SK-N-SH (cell line): ENCODE measurements at places on chromosomes 4 and X.

GRCh38 chr4:23763559-23763958, 126.3 kb downstream of the PPARGC1A start:
- no peak for DNase-seq

- DNase-seq = no peak
Measured at GRCh38 chr4:7625071-7625470, 190.3 kb upstream of the PSAPL1 start.

DNA sequence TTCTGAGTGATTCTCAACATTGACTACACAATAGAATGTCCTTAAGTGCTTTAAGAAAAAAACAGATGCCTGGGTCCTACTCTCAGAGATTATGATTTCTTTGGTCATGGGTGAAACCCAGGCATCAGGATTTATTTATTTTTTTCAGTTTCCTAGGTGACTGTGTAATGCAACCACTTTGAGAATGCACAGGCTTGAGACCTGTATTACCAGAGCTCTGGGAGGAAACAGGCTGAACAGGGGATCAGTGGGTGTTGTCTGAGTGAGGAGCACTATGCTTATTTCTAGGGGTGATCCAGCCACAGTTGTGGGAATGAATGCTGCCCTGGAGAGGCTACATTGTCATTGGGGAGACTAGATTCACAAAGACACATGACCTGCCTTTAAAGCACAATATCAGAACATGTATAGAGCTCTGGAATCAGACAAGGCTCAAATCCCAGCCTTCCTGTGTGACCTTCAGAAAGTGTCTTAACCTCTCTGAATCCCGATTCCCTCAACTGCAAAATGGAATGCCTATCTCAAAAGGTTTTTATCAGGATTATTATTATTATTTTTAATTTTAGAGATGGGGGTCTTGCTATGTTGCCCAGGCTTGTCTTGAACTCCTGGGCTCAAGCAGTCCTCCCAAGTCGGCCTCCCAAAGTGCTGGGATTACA, 61.6 kb upstream of the PRPS1 start:
- DNase-seq = no peak

DNA sequence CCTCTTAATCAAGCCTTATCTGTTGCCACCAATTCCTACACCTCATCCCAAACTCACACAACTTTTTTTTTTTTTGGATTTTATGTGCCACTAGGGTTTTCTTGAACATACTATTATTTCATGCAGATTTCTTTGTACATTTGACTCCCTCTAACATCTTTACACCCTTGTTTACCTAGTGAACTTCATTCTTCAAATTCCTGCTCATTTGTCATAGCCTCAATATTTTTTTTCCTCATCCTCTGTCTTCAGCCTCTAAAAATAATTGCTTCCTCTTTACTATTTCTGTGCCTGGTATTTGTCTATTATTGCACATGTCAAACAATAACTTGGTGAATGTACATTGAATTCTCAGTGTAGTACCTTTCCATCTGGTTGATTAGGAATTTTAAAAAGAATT, 22.0 kb downstream of the NBDY start:
- no peak for DNase-seq
